ENCODE measurements at places on chromosomes 7 and 10.

GRCh38 chr10:3891396-3891795 lies 106.4 kb upstream of the KLF6 start:
- no peak for DNase-seq

- DNase-seq = no peak
Observed at GRCh38 chr7:18555968-18556367, 60.4 kb downstream of the HDAC9 start.

DNA sequence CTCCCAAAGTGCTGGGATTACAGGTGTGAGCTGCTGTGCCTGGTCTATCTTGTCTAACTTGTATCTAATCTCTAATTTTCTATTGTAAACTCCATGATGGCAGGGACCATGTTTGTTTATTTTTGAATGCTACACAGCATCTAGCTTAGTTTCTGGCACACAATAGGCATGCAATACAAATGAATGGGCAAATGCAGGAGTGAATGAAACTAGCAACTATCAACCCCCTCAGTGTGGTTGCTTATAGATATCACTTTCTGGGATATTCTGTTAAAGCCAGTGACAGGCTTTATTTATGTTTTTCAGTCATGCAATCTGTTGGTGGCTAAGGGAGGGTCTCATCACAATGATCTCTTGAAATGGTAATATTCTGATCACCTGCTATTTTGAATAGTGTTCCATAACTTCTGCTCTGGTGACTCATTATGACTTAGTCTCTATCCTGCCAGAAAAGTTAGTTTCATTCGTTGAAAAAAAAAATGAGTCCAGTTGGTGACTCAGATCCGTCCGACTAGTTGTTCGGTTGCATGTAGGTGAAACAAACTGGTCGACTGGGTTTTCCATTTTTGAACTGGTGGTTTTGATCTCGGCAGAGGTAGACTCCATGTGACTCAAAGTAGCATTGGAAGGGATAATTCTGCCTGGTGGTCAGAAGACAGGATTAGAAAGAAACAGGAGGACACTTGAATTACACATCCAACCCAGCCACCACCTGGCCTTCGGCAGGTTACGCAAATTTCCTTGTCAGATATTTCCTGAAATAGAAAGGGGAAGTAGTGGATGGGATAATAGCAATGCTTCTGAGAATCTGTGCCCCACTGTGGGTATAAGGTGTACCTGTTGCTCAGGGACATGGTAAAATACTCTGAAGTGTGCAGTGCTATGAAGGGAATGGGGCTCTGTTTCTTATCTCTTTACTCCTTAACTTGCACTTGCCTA lies 76.8 kb downstream of the GATA3 start:
- no peak for DNase-seq

- no peak for DNase-seq
Observed at GRCh38 chr10:102342458-102342857, 53.0 kb upstream of the NFKB2 start.

GRCh38 chr10:97791824-97792721 lies 20.3 kb upstream of the SFRP5 start:
- DNase-seq = peak; percentile 9

DNA sequence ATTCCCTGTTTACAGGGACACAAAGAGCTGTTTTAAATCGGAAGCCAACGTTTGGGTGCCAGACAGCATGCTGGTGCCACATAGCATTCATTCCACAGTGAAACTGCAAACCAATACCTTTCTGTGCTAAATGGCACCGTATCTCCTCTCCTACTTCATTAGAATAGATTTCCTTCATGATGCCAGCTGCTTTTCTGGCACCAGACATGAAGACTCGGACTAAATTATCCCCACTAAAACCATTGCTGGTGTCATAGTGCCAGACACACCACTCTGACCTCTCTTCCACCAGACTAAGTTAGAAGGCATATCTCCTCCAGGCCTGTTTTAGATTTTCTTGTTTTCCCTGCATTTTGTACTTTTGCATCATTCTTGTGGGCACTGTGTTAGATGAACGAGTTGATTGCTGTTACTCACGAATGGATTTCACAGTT lies 155.1 kb downstream of the ETV1 start:
- no peak for DNase-seq

DNA sequence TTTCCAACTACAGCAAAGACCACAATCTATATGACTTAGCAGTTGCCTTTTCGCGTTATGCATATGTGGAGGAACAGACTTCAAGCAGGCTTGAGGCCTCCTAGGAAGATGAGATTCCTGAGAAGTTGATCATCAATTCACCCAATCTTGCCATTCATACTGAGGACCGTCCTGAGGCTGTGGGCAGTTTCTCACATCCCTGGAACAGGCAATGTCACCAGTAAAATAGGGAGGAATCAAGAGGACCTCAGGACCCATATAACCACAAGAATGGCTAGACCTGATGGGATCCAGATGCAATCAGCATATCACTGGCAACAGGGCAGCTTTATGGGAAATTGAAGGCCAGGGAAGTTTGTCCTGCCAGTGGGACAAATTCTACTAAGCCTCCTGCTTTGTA lies 17.3 kb downstream of the KDM7A start:
- DNase-seq = no peak

GRCh38 chr7:152090747-152091146 lies 65.3 kb downstream of the GALNT11 start:
- no peak for DNase-seq

DNA sequence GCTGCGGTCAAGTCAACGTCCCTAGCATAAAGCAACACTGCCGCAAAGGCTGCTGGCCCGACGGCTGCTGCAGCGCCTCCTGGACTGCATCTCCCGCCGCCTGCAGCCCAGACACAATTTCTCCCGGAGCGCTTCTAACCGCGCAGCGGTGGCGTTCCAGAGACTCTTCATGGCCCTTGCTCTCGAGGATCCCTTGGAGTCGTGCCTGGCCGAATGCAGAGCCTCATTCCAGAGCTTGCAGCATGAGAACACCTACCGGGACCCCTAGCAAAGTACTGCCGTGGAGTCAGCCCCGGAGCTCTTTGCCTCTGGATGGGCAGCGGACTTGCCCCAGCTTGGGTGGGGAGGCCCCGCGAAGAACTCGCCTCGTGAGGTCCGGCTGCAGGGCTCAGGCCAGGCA lies 79.7 kb upstream of the ZNF32 start:
- DNase-seq = no peak

DNA sequence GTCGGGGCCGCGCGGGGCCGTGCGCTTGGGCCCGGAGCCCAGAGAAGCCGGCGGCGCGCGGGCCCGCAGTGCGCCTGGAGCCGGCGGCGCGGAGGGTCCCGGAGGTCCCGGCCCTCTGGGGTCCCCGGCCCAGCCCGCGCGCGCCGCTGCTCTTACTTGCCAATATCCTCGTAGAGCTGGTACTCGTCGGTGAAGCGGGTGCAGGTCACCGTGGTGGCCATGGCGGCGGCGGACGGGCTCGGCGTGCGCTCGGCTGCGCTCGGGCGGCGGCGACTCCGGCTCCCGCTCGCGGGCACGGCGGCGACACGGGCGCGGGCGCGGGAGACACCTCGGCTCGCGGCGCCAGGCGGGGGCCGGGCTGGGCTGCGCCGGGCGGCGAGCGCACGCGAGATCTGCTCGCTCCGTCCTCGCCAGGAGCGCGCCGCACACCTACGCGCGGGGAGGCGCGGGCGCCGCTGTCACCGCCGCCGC lies at the start of gene CAMK2B:
Gene CAMK2B (minus strand): TSS at position 394 of the 471 bp plus-strand sequence. CDS start 173 bp downstream, at position 221.
- no peak for DNase-seq

DNA sequence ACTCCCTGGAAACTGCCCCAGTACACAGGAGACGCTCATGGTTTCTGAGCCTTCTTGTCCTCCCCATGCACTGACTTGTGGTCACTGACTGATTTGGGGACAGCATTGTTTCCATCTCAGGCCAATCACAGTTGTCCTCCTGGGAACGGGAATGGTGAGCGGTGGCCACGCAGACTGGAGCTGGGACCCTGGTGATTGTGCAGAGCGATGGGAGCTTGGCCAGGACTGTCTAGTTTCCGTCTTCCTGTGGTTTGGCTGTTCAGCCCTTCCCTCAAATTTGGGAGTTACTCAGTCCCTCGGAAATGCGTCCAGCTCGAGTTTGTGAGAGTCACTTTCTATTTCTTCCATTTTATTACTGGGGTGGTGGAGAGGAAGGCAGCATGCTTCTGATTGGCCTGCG lies 250.9 kb downstream of the ACTR3B start:
- no peak for DNase-seq

GRCh38 chr10:61921143-61921542 lies 19.6 kb downstream of the ARID5B start:
- DNase-seq = no peak

DNA sequence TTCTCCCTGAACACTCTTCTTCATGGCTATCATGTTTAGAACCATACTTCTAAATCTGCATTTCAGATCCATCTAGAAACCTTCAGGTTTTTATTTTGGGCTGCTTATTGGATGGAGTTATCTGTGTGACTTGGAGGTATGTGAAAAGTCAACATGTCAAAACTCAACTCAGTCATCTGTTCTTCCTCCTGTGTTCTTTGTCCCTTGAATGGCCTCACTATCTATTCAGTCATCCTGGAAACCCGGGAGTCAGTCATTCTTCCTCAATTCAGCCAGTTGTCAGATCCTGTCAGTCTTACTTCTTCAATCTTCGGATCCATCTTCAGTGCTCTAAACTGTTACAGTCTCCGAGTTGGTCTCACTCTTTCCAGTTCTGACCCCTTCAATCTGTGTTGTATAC lies 52.2 kb downstream of the VKORC1L1 start:
- DNase-seq = no peak
